ENCODE measurements at places on chromosomes 1 and 21.

GRCh38 chr1:89633800-89634625 lies 1.1 kb downstream of the LRRC8C start:
- no peak for DNase-seq

GRCh38 chr1:208159555-208160258 lies 84.5 kb downstream of the PLXNA2 start:
- DNase-seq: no peak

- DNase-seq: no peak
These were observed 10.8 kb upstream of the ERMAP start for GRCh38 chr1:42806171-42806570.

- DNase-seq: no peak
These were observed 3.3 kb upstream of the FAM78B start for GRCh38 chr1:166170075-166170474.

- no peak for DNase-seq
These were observed 2.9 kb downstream of the TENT5C start for GRCh38 chr1:117608758-117609157.

DNA sequence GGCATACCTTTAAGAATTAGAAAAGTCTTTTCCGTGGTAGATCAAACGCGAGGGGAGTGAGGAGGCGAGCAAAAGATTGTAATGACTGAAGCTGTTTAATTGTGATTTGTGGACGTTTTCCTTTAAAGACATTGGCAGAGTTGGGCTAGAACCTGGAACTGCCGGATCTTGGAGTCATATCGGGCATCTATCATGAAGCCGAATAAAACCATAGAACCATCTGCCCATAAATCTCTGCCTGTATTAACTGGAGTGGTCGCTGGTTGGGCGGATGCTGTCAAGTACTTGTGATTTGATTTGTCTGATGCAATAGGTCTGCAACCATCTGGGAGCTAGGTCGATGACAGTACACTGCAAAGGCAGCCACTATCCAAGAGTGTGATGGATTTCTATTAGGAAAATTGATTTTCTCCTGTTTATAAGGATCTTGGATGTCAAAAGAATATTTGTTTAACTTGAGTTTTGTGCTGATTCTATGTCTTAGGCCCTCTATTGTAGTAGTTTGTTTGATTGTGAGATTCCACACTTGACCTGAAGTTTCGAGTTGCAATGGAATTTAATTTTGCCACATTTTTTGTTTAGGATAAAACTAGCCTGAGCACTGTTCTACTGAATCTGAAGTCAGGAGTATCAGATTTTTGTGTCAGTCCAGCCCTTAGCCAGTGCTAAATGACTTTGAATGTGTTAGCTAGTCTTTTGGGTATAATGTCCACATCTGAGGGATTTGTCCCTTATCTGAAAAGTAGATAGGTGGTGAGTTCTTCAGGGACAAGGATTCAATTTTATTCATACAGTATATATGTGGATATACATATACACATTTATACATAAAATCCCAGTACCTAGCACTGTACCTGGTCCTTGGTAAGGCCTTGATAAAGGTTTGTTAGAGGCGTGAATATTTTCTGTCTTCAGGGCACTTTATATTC lies 1.2 kb downstream of the SARS1 start:
- peak; percentile 91 for DNase-seq

DNA sequence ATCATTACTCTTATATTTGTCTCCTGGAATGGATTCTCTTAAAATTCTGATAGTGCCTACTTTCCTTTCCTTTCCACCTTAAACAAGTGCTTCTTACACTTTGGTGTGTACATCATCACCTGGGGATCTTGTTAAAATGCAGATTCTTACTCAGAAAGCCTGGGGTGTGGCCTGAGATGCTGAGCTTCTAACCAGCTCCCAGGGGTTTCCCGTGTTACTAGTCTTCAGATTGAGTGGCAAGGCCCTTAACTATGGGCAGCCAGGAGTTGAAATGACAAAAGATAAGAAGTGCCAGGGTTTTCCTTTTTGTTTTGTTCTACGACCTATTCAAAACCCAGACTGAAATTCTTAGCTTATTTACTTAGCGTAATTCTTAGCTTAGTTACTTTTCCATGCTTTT lies 159.2 kb downstream of the HFM1 start:
- DNase-seq: no peak

GRCh38 chr1:232728507-232729263 lies 76.5 kb upstream of the MAP10 start:
- no peak for DNase-seq

- no peak for DNase-seq
These were observed 5.8 kb upstream of the PTPN7 start for GRCh38 chr1:202165942-202166843.

- DNase-seq: no peak
These were observed 96.7 kb upstream of the LBR start for GRCh38 chr1:225524570-225524969.

GRCh38 chr1:175002910-175003517 lies 3.3 kb downstream of the CACYBP start:
- DNase-seq: no peak

GRCh38 chr1:241520080-241520465 lies 518 bp upstream of the FH start:
- no peak for DNase-seq

DNA sequence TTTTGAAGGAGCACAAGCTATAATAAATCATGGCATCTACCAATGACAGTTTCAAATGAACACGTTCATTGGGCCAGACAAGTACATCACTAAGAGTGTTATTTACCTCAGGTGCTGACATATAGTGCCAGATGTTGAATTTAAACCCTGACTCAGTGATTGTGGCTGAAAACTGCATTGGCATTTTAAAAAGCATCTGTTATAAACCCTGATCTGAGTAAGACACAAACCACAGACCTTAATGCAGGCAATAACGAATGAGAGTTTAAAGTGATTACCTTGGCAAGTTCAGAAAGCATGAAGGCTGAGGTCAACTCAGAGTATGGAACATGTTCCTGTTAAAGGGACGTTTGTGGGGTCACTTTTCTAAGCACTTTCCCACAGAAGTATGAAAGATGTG lies 865.1 kb upstream of the TMPRSS15 start:
- DNase-seq: no peak

- DNase-seq: no peak
These were observed 99.5 kb downstream of the BCAR3 start for GRCh38 chr1:93581917-93582850.

GRCh38 chr21:41242238-41242829 lies 74.3 kb upstream of the FAM3B start:
- no peak for DNase-seq

- DNase-seq: no peak
These were observed 327.8 kb upstream of the USP24 start for GRCh38 chr1:55542901-55543504.

- DNase-seq: no peak
These were observed 264.5 kb upstream of the CAMK1G start for GRCh38 chr1:209319057-209319432.

GRCh38 chr1:27366113-27366410 lies 699 bp downstream of the MAP3K6 start:
- DNase-seq: peak; percentile 59

- DNase-seq: no peak
These were observed 5.8 kb downstream of the ITPKB start for GRCh38 chr1:226733304-226733703.

DNA sequence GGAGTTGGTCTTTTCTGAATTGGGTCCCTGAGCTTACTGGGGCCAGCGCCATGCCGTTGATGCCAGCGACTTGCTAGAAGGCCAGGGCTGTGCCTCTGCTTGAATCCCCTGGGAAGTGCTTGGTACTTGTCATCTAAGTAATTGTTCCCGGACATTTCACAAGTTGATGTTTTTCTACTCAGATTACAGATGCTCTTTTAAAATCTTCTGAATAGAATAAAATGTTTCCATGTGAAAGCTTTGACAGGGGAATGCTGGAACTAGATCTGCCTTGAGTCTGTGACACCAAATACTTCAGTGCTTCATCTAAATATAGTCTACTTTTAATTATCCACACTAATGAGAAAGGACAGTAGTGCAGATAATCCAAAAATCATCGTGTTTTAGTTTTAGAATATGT lies 38.3 kb downstream of the PTGFRN start:
- no peak for DNase-seq

DNA sequence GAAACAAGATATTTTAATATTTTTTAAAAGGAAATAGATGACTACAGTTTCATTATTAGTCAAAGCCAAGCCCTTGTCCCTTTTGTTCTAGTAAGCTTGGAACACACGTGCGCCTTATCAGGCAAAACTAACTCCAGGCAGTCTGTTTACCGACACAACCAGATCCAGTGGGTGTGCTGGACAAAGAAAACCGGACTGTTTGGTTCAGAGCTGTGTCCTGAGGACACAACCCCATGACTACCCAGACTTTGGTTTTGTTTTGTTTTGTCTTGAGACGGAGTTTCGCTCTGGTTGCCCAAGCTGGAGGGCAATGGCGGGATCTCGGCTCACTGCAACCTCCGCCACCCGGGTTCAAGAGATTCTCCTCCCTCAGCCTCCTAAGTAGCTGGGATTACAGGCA lies 13.9 kb upstream of the RHOU start:
- DNase-seq: no peak

GRCh38 chr21:36698981-36699545 lies at the start of gene SIM2:
Gene SIM2, plus strand, starts transcription at chr21:36699115. Its CDS starts 632 bp downstream, at chr21:36699747.
- peak; percentile 51 for DNase-seq

- no peak for DNase-seq
These were observed 79.5 kb downstream of the PCNX2 start for GRCh38 chr1:233216009-233216408.
